ENCODE measurements at places on chromosomes 12 and 14. TPM values are rescaled to one million over a fixed set of nuclear protein-coding genes. Genes with fewer than 3 reads are reported as not detected.

CCDC177 gene
- not detected for total RNA-seq

TAS2R46 gene
- total RNA-seq = 0.79 TPM

GLIPR1 gene
- 1.3 TPM for total RNA-seq

SDR9C7 gene
- total RNA-seq = not detected

STAT2 gene
- total RNA-seq = 34.7 TPM

OVCH1 gene
- under 0.01 TPM for total RNA-seq

YAF2 gene
- 11.7 TPM for total RNA-seq

COX8C gene
- not detected for total RNA-seq

NUMB gene
- 51.6 TPM for total RNA-seq

POMT2 gene
- total RNA-seq = 5.2 TPM

EFS gene
- not detected for total RNA-seq

CFAP54 gene
- total RNA-seq = 9.7 TPM

DNAH10 gene
- total RNA-seq = not detected

ARF3 gene
- total RNA-seq = 36.3 TPM

OR10P1 gene
- total RNA-seq = not detected
